ENCODE measurements at places on chromosomes 16 and 17. TPM values are rescaled to one million over a fixed set of nuclear protein-coding genes. Genes with fewer than 3 reads are reported as not detected.

The KRT17 gene
- total RNA-seq = 0.63 TPM

The TBC1D3 gene
- not detected for total RNA-seq

The CDYL2 gene
- total RNA-seq = 35.9 TPM

The NPTX1 gene
- 6.1 TPM for total RNA-seq

The SCN4A gene
- total RNA-seq = 1.0 TPM

The KRT24 gene
- not detected for total RNA-seq

The LPCAT2 gene
- total RNA-seq = 1.5 TPM

The HOXB9 gene
- total RNA-seq = 23.0 TPM

The MMP28 gene
- 0.96 TPM for total RNA-seq

The UTS2R gene
- total RNA-seq = not detected
